ENCODE measurements at places on chromosomes 12 and 14.
A peak's percentile ranks its signal among the peaks of the same experiment; 100 is the strongest.

- no peak for DNase-seq
Observed at GRCh38 chr12:90826036-90826435, 128.9 kb downstream of the CCER1 start.

- no peak for DNase-seq
Observed at GRCh38 chr12:91094957-91095356, 16.3 kb downstream of the LUM start.

- no peak for DNase-seq
Observed at GRCh38 chr14:93793555-93794324, 5.5 kb upstream of the PRIMA1 start.

DNA sequence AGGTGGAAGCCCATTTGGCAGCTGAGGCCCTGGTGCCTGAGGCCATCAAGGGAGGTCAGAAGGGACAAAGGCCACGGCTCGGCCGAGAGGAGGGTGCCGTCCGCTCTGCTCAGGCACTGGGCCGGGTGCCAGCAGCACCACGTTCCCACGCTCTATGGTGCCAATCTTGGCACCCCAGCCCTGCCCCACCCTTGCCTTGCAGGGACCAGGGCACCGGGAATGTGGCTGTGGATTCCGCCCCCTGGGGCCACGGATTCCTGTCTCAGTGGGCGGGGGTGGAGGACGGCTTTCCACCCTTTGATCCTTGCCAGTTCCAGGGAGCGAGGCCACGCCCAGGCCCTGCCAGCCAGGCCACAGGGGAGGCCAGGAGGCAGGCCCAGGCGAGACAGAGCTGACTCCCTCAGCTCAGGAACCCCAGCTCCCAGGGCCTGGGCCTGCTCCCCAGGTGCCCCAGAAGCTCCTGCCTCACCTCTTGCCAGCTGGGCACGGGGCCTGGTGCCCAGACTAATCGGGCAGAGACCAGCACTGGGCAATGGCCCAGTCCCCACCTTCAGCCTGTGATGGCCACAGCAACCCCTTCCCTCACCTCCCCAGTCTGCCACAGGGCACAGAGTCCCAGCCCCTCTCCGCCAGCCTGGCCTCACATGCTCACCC is 26.4 kb upstream of the GPR132 start:
- DNase-seq = no peak

DNA sequence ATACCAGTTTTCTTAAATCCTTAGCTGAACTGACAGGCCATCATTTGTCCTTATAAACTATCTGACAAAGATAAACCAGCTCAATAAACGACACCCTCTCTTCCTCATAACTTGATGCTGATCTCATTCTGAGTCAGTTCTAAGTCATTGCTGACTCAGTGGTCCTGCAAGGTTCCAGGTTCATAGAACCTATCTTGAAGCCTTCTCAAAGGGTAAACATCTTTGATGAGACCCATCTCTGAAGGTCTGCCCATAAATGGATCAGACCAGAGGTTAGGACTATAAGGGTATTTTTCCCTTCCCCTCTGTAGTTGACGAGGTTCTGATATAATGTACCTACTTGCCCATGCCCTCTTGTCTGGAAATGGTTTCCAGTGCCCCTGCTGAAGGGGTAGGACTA is 11.9 kb downstream of the NAA25 start:
- peak; percentile 73 for DNase-seq

DNA sequence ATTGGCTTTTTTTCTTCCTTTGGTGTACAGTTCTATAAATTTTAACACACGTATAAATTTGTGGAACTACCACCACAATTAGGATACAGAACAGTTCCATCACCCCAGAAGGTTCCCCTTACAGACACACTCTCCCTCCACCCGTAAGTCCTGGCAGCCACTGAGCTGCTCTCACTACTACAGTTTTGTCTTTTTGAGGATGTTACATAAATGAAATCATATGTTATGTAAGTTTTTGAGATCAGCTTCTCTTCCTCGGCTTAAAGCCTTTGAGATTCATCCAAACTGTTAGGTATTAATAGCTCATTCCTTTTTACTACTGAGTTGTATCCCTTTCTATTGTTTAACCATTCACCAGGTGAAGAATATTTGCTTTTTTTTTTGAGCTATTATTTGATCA is 74.3 kb upstream of the SLC24A4 start:
- DNase-seq = peak; percentile 81

GRCh38 chr14:92563359-92563758 is 49.8 kb downstream of the RIN3 start:
- DNase-seq = peak; percentile 90

- no peak for DNase-seq
Observed at GRCh38 chr12:2680676-2681039, 114.1 kb upstream of the FKBP4 start.

- DNase-seq = peak; percentile 58
Observed at GRCh38 chr12:53051058-53051880, 1.4 kb downstream of the TNS2 start.

- no peak for DNase-seq
Observed at GRCh38 chr12:132152411-132152821, 8.2 kb downstream of the NOC4L start.

DNA sequence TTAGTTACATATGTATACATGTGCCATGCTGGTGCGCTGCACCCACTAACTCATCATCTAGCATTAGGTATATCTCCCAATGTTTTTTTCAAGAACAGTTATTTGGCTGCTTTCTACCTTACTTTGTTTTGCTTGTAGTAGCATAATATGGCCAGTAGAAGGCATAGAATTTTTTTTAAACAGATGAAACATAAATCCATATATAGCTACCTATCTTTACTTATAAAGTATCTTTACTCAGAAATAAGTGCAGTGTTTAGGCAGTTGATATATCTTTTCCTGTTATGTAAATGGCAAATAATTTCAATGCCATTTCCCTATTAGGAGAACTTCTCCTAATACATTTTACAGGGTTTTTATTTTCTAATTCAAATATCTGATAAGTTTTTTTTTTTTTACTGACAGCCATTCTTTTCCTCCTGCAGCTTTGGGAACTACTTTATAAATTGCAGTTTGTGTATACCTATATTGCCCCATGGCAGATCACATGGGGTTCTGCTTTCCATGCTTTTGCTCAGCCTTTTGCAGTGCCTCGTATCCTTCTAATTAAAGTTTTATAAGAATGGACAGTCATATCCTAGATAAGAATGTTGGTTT is 143.1 kb downstream of the PCNX1 start:
- no peak for DNase-seq

GRCh38 chr14:95111507-95112164 is 45.7 kb downstream of the DICER1 start:
- no peak for DNase-seq

DNA sequence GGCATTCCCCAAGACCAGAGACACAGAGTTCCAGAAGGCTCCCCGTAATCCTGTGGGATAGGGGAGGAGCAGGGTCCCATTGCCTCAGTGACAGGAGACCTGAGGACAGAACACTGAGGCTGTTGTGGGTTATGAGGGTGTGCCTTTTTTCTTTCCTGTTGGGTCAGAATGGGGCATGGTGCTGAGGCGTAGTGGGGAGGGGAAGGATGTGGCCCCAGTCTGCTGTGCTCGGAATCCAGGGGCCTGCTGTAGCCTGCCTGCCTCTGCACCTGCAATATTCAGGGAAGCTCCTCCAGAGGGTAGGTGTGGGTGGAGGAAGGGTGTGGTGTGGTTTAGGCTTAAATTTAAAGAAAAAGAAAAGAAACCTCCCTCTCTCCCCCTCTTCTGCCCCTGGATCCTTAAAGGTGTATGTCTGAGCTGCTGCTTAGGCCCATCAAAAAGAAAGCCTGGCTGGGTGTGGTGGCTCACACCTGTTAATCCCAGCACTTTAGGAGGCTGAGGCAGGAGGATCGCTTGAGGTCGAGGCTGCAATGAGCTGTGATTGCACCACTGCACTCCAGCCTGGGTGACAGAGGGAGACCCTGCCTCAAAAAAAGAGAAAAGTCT is 18.7 kb downstream of the PLEKHG3 start:
- DNase-seq = no peak

GRCh38 chr12:86669010-86669409 is 412.8 kb upstream of the MGAT4C start:
- no peak for DNase-seq

GRCh38 chr12:113439606-113440030 is 17.4 kb downstream of the SDSL start:
- DNase-seq = peak; percentile 65

- DNase-seq = no peak
Observed at GRCh38 chr14:88818018-88818417, 6.4 kb upstream of the TTC8 start.

DNA sequence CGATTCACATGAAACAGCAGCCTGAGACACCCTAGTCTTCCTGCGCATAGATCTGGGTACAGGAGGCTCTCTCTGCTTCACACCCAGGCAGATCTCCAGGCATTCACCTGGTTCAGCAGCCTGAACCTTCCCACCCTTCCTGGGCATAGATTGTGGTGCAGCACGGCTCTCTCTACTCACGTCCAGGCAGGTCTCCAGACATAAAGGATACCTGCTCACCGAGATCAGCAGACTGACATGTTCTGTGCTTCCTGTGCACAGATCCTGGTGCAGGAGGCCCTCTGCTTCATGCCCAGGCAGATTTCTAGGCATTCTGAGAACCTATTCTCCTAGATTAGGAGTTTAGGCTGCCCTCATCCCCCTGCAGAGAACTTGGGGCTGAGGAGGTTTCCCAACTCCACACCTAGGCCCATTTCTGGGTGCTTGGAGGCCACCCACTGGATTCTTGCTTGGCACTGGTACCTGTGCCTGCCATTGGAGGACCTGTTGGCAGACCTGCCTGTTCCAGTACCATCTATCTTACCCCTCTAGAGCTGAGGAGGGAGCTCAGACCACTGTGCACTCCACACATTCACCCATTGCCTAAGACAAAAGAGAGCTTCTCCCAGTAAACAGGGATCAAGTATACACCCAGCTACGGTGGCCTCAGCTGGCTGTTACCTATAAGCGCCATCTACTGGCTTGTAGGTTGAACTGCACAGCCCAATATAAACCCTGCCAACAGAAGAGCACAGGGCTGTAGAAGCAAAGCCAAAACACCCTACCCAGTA is 28.0 kb upstream of the GARIN6 start:
- DNase-seq = peak; percentile 38

DNA sequence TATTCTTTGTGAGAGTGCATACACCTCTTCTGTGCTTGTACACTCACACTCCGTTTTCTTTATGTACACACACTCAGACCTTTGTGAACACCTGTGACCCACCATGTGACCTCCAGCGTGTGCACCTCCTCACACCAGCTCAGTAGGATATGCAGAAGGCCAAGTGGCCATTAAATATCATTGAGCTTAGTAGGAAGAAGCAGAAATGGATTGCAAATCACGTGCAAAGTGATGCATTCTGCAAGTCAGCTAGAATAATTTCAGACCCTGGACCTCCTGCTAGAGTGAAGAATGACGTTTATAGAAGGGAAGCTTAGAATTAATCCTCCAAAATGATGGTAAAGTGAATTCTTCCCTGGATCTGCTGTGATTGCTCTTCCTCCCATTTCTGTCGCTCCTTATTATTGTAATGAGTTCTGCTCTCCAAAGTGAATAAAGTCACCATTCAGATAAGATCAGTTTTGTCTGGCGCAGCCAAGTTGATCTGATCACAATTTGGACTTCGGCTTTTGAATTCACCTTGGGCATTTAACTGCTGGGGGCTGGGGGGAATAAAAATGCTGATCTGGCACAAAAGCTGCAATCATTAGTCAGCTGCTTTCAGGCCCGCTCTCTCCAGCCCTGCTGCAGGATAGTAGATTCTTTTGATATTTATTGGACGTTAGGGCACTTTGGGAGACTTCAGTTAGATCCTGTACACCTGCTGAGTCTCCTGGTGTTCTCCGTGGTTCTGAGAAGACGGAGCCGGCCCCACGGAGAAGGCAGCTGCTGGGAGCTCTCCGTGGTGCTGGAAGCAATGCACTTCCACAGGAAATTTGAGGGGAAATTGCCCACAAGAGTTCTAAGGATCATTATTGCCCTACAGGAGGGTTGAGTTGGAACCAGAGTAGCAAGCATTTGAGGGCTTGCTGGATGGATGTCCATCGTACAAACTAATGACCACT is 12.4 kb upstream of the NRXN3 start:
- peak; percentile 32 for DNase-seq

DNA sequence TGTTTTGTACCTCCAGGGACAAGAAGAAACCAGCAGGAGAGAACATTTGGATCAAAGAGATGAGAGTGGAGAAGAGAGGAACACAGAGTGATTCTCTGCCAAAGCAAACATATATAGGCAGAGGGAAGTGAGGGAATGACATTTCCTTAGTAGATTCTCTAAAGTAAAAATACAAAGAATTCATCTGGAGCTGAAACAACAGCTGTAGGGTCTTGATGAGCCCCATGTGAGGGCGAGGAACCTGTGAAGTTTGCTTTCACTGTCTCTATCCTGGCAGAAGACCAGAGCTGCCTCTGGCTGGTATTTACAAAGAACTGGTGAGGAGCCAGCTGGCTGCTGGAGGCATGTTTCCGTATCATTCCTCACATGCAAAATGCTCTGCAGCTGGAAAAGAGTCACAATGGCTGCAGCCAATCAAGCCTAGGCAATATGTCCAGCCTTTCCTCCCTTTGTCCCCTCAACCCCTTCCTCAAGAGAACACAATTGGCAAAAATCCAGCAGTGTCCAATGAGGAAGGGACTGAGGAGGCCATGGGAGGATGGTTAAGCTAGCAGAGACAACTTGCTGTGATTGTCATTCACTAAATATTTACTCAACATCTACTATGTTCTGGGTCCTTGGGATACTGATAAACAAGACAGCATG is 122.5 kb downstream of the PHLDA1 start:
- no peak for DNase-seq

GRCh38 chr12:7989827-7990491 is 42.6 kb upstream of the FOXJ2 start:
- peak; percentile 96 for DNase-seq

- no peak for DNase-seq
Observed at GRCh38 chr12:107491856-107492255, 193.7 kb upstream of the PWP1 start.

- DNase-seq = no peak
Observed at GRCh38 chr12:57049890-57050289, at the start of gene MYO1A. Gene MYO1A (minus strand): TSS chr12:57050129. CDS start chr12:57048323, 1,806 bp downstream.

DNA sequence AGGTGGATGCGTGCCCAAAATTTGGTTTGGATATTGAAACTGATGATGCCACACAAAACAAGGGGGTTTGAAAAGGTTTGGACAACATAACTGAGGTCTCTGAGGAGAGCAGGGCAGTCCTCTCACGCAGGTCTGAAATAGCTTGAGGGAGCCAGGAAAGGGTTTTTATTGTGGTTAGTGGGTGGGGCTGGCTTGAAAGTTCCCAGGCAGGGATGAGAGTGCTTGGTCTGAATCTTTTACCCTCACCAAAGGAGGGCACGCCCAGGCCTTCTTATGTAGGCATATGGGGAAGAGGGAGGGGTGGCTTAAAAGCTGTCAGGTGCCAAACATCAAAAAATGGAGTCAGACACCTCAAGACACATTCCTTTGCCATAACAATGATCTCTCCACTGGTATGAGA is 493.1 kb upstream of the CCDC196 start:
- no peak for DNase-seq

Measured in suppressor macrophage (primary cell).